GM20000 (cell line): ENCODE measurements at places on chromosomes 1 and 21.

DNA sequence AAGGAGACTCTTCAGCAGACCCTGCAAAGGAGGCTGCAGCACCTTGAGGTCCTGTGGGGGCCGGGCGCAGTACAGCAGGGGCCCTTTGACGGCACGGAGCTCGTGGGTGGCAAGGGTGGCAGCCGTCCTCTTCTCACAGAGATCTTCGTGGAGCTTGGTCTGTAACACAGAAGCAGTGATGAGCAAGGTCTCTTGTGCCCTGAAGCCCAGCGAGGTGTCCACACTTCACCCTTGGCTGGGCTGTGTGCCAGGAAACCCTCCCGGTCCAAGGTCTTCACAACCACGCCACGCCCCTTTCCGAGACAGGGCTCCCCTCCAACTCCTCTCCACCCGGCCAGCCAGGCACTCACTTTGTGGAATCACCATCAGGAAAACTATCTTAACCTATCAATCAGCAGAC is 11.3 kb downstream of the LRRC47 start:
- DNase-seq: no peak

DNA sequence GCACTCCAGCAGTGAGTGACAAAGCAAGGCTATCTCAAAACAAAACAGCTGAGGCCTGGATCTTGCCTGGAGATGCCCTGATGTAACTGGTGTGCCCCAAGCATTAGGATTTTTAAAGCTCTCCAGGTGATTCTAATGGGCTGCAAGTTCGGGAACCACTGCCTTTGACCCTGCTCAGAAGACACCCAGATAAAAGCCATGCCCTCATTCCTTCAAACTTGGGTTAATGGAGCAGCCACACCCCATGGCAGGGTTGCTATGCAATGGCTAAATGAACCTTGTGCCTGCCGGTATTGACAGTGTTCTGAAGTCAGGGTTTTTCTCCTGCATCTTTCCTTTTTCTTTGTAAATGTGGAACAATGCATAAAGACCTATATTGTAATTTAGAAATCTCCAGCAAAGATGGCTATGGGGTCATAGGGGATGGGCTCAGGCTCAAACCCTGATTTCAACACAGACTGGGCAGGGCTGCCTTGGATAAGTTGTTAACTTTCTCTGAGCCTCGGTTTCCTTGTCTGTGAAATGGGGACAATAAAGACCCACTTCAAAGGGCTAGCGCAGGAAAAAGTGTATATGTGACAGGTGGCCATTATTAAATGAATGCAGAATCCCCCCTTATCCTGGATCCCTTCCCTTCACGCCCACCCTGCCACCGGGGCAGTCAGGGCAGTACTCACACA is 453 bp downstream of the TFF3 start:
- no peak for DNase-seq

DNA sequence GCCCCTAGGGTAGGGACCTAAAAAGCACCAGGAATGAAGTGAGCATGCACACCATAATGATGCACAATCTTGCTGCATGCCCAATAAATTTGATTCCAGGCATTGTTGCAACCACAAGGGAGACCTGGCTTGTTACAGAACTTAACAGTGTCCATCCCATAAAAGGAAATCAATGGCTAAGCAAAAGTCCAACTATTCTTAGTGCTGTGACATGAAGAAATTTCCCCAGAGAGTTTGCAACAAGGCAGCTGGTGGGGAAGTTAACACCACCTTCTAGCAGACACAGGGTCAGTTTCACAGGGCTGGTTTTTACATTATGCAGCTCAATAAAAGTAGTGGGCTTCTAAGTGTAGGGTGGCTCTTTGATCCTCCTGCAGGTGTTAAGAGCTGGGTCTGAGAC is 221.1 kb downstream of the KCNJ6 start:
- DNase-seq: no peak

DNA sequence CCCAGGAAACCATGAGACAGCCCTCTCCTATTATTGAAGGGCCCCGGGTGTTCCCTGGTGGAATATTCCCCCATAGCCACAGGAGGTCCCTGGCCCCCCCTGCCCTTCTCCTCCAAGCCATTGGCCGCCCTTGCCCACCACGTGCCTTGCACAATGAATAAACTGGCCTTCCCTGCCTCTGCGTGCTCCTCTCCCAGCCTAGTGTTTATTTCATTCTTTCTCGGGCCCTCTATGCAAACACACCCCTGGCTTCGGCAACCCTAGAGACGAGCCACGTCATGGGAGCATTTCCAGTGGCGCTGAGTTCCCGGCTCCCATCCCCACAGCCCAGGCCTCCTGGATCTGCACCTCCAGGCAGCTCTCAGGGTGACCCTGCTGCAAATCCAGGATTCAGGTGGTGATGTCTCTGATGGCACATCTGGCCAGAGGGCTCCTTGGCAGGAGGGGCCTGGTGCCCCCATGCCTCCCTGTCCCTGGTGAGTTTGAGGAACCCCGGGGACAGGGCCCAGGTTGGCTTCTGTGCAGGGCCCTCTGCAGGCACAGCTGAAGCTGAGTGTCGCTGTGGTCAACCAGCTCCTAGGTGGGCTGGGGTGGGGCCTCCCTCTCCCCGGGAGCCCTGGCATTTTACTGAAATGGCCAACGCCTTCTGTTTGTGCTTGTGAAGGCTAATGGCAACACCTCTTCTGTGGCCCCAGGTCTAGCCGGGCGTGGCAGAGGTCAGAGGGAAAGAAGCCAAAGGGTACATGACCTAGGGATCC is 6.2 kb downstream of the KRTAP10-12 start:
- DNase-seq: no peak

- DNase-seq: no peak
Measured at GRCh38 chr1:246811985-246812384, 87.8 kb downstream of the SCCPDH start.

DNA sequence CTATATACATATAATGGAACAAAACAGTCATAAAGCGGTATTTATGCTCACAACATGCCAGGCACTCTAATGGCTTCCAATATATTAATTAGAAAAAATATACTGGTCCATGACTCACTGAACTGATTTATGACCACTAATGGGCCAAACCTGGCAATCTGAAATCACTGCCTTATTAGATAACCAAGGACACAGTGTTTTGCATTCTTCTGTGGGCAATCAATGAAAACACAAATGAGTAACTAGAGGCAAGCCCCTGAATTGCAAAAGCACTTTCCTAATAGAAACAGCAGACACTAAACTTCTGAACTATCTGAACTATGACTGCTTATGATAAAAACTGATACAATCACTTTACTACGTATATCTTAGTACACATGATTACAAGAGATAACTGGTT is 3.5 kb downstream of the GCLM start:
- no peak for DNase-seq

GRCh38 chr1:228512781-228513198 is 25.6 kb downstream of the RNF187 start:
- no peak for DNase-seq

DNA sequence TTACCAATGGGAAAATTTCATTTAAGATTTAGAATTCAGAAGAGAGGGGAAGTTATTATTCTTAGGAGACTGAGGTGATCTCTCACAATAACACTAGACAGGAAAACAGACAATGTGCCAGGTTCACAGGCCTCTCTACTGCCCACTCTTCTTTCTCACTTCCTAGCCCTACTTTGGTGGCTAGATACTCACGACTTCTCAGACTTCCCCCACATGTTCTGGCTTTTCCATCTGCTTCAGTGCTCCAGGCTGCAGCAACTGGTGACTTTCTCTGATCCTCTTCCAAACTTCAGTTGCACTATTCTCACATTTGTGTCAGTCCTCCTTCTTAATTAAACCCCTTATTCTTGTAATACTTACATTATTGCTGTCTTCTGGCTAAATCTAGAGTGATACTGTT is 208.7 kb upstream of the KCTD3 start:
- no peak for DNase-seq

DNA sequence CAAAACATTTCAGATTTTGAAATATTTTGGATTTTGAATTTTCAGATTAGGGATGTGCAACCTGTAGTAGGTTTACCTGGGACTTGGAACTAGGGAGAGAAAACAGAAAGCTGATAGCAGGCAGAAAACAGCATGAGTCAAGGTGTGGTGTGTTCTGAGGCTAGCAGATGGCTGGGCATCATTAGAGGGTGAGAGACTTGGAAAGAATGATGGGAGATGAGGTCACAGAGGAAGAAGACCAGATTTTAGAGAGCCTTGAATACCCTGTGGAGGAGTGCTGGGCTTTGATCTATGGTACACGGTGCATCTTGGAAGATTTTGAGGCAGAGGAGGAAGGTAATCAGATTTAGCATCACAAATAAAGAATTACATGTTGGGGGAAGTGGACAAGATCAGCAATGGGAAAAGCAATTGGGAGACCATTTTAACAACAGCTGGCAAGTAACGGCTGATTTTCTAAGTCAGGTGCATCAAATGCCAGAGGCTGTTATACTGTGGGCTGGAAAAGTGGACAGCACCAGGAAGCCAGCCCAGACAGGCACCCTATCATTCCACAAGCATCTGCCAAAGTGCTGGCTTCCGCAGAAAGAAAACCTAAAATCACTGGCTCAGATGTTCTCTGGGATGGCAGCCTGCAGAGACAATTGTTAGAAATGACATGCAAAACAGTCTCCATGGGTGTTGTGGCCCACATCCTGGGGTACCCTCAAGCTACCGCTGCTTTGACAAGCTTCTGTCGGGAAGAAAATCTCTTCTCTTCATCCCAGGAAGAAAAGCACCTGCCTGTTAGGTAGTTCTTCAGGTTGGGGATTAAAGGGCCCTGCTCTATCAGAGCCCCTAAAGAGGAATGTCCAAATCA is 30.9 kb upstream of the CAMK1G start:
- DNase-seq: no peak

DNA sequence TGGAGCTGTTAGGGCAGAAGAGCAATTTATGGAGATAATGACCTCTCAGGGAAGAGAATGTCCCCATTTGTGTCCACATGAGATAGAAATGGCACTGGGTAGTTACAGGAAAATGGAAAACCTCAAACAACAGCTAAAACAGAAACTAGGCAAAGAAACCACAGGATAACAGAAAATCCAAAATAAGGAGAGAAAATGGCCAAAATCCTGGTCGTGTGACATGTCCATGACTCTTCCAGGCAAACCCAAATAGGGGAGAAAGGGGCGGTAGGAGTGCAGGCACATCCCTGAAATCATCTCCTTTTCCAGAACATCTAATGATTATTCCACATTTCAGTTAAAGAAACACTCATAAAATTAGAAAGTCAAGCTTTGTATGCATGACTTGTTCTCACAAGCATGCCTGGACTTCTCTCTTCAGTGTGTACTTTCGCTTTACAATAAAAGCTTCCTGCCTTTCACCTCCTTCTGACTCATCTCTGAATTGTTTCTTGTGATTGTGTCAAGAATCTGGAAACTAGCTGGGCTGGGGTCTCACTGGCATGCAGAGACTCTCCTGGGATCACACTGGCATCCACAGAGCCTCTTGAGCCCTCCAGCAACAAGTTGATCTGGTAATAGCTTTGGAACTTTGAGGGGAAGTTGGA is 171.4 kb upstream of the ZP4 start:
- no peak for DNase-seq

GRCh38 chr1:60130703-60131102 is 57.1 kb upstream of the C1orf87 start:
- DNase-seq: no peak

GRCh38 chr21:30222724-30223123 is 6.8 kb upstream of the CLDN8 start:
- DNase-seq: no peak

- DNase-seq: no peak
Measured at GRCh38 chr1:5142389-5142788, 488.0 kb downstream of the AJAP1 start.

DNA sequence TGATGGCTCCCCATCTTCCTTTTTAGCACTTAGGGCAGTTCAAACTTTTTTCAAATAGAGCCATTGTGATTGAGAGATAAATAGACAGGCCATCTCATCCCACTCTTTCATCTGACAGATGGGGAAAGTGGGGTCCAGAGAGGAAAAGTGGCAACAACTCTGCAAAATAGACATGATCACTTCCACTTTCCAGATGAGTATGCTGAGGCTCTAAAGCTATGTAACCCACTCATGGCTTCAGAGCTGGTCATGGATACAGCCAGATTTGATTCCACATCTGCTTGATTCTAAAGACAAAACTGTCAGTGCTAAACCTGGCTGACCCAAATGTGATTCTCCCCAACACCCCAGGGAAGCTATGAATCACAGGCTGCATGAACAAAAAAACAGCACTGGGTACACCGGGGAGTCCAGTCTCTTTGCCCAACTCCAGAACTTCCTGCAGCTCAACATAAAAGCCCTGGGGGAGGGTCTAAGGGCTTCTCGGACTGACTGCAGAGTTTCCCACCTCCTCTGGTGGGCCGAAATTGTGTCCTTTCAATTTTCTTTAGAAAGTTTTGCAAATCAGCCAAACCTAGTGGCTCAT is 59.3 kb downstream of the PLPP3 start:
- no peak for DNase-seq

GRCh38 chr1:156372265-156372586 is 3.2 kb downstream of the RHBG start:
- DNase-seq: no peak
